Cortex of kidney (tissue), 1 donor: ENCODE measurements at places on chromosomes 3 and 15.

DNA sequence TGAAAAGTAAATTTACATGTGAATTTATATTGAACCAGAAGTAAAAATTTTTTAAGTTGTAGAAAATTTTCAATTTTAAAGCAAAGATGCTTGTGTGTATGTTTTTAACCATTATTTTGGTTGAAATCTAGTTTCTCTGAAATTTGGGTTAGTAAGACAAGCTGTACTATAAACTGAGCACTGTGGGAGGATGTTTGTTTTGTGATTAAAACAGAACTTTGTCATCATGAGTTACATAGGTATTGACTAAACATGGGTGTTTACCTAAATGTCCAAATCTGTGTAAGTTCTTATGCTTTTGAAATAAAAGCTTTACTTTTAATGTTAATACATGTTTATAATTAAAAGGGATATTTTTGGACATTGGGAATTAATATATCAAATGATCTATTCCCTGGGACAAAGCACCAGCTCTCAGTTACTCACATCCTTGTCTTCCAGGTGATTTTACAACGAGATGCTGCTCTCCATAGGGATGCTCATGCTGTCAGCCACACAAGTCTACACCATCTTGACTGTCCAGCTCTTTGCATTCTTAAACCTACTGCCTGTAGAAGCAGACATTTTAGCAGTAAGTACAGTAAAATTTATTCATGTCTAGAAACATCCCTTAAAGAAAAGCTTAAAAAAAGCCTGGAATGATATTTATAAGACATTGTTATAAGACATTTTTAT, 32.7 kb downstream of the RNF13 start:
- DNase-seq, result no peak

GRCh38 chr3:57652203-57652602, 40.7 kb downstream of the DENND6A start:
- no peak for DNase-seq

- DNase-seq, result no peak
Measured at GRCh38 chr15:98668566-98669308, 20.4 kb downstream of the IGF1R start.

DNA sequence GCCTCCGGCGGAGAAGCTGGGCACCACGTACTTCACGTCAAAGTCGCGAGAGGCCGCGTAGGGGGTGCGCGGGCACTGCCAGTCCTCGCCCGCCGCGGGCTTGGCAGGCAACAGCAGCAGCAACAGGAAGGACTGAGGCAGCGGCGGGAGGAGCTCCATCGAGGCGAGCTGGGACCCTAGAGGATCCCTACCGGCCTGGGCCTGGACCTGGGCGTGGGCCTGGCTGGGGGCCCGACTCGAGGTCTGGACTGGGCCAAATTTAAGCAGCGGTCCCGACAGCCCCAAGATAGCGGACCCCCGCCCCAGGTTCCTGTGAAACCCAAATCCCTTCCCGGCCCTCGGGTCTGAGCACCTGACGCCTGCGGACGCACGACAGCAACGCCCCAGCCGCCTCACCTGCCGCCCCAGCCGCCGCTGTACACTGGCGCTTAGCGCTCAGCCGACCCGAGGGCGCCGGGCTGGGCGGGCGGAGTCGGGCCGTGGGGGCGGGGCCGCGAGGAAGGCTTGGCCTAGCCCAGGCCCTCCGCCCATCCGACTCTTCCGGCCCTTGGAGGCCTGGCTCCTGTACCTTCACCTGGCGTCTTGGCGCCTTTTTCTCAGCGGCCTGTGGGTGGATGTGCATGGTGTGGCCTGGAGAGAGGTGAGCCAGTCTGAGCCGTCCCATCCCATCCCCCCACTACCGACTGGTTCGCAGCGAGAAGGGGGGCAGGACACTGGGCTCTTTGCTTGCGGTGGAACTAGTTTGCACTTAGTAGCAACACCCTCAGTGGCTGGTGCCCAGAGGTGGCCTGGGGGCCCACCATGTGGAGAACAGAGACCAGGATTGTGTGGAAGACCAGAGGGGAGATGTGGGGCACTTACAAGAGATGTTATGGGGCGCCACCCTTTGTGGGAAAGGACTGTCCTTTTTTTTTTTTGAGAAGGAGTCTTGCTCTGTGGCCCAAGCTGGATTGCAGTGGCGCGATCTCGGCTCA, at the start of gene MST1R:
MST1R (minus strand) TSS at position 423 of the 974 bp plus-strand sequence; CDS start at position 159, 264 bp downstream.
- no peak for DNase-seq

- DNase-seq, result no peak
Measured at GRCh38 chr15:73882761-73883419, 9.5 kb downstream of the TBC1D21 start.

DNA sequence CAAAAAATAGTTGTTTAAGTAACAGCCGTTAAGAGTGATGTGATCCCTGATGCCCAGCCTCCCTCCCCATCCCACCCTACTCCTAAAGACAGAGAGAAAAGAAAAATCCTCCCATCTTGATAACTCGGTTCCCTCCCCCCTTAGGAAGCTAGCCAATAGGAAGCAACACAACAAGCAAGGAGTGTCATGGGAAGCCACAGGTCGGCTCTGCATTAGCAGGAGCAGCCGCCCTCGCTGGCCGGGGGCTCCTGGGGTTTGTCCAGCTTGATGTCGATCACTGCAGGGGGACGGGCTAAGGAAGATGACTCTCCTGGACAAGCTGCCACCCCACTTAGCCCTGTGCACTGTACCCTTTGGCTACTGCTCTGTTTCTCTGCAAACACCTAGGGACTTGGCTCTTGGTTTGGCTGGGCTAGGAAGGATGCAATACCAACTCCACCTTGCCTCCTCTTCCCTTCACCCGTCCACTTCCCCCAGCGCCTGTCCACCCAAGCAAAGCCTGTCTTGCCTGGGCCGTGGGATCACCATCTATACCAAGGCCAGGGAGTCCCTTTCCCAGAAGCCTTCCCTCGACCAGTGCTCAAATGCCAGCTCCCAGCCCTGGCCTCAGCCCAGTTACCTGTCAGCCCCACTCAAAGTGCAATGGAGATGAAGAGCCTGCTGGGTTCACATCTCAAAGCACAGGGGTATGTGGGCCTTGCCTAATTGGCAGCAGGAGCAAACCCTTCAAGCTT, 23.1 kb downstream of the SRPRB start:
- DNase-seq, result no peak

DNA sequence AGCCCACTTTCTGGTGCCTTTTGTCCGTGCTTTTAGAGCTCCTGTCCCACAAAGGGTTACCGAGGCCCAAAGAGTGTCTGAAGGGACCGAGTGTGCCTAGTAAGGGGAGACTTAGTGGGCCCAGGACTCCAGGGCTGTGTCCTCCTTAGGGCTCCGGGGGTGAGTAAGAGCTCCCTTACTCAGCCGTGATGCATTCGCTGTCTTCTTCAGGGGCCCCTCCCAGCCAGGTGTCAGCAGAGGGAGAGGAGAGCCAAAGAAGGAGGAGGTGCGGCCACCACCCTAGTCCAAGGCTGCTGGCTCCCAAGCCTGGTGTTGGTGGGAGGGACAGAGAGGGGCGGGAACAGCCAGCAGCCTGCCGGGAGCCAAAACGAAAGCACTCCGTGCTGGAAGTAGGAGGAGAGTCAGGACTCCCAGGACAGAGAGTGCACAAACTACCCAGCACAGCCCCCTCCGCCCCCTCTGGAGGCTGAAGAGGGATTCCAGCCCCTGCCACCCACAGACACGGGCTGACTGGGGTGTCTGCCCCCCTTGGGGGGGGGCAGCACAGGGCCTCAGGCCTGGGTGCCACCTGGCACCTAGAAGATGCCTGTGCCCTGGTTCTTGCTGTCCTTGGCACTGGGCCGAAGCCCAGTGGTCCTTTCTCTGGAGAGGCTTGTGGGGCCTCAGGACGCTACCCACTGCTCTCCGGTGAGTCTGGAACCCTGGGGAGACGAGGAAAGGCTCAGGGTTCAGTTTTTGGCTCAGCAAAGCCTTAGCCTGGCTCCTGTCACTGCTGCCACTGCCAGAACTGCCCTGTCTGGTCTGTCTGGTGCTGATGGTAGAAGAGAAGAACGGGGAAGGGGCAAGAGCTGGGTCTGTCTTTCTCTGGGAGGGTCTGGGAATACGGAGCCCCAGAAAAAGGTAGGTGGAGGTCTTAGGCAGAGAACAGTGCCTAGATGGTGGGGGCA, at the start of gene IL17RC:
IL17RC (plus strand) TSS at position 365 of the 947 bp plus-strand sequence; CDS start at position 583, 218 bp downstream.
- DNase-seq, result no peak

- no peak for DNase-seq
Measured at GRCh38 chr15:74367296-74367854, at the start of gene CYP11A1. CYP11A1 (minus strand) TSS chr15:74367646; CDS start chr15:74367585, 61 bp downstream.

DNA sequence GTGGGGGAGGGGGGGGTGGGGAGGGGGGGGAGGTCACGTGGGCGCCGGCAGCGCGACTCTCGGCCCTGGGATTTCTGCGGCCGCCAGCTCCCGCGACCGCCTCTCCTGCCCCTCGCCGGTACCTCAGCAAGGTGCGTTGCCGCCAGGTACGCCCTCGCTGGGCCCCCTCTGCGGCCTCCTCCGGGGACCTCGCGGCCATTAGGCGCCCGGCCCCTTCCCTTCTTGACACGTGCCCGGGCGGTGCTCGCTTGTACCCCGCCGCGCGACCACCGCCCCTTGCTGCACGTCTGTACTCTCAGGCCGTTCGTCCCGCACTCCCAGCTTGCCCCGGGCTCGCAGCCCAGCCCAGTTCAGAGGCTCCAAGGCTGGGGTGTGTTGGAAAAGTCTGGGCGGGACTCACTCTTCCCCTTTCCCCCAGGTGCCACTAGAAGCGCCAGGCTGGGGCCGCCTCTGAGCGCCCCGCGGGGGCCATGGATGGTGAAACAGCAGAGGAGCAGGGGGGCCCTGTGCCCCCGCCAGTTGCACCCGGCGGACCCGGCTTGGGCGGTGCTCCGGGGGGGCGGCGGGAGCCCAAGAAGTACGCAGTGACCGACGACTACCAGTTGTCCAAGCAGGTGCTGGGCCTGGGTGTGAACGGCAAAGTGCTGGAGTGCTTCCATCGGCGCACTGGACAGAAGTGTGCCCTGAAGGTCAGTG, at the start of gene MAPKAPK3:
MAPKAPK3 (plus strand) TSS at position 56 of the 696 bp plus-strand sequence; CDS start at position 471, 415 bp downstream.
- DNase-seq, result no peak

- no peak for DNase-seq
Measured at GRCh38 chr3:172042136-172042662, 2.8 kb downstream of the FNDC3B start.
